Coronary artery (tissue), 2 donors: ENCODE measurements at places on chromosomes 3 and 15.

DNA sequence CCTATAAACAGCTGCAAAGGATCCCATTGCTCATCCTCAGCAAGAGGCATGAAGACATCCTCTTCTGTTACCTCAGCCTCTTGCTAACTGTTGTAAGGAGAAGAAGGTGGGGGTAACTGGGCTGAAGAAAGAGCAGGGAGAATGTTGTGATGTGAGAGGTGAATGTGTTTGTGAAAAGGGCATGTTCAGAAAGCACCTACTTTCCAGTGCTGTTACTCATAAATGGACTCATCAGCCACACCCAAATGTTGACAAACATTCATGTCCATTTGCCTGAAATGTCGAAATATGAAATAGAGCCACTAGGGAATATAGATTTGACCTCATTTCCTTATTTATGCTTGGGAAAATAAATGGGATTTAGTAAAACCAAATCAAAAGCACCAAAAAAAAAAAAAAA lies 12.6 kb downstream of the SLC24A1 start:
- DNase-seq: no peak

GRCh38 chr3:53775018-53775417 lies 71.2 kb downstream of the CHDH start:
- no peak for DNase-seq

- DNase-seq: no peak
Observed at GRCh38 chr3:185757176-185757575, 67.7 kb downstream of the IGF2BP2 start.

- no peak for DNase-seq
Observed at GRCh38 chr3:122493296-122493695, 21.4 kb downstream of the KPNA1 start.

GRCh38 chr3:40873476-40873875 lies 325.8 kb upstream of the CTNNB1 start:
- DNase-seq: peak; percentile 11

- no peak for DNase-seq
Observed at GRCh38 chr3:128267541-128267940, 114.3 kb downstream of the EEFSEC start.

DNA sequence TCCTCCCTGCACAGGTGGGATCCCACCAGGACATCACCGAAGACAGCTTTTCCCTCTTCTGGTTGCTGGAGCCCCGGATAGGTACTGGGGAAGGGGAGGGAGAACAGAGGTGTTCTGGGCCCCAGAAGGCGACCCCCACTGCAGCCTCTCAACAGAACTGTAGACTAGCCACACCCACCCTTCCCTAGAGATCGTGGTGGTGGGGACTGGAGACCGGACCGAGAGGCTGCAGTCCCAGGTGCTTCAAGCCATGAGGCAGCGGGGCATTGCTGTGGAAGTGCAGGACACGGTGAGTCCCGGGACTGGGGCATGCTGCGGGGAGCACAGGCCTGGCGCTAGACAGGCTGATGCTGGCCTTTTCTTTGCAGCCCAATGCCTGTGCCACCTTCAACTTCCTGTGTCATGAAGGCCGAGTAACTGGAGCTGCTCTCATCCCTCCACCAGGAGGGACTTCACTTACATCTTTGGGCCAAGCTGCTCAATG lies 809 bp downstream of the NDUFAF3 start:
- no peak for DNase-seq

- no peak for DNase-seq
Observed at GRCh38 chr3:72278349-72279067, 493.6 kb upstream of the PROK2 start.

GRCh38 chr15:71440489-71441110 lies 325.3 kb downstream of the THSD4 start:
- DNase-seq: no peak

- DNase-seq: no peak
Observed at GRCh38 chr3:131957980-131958379, 76.8 kb downstream of the CPNE4 start.

DNA sequence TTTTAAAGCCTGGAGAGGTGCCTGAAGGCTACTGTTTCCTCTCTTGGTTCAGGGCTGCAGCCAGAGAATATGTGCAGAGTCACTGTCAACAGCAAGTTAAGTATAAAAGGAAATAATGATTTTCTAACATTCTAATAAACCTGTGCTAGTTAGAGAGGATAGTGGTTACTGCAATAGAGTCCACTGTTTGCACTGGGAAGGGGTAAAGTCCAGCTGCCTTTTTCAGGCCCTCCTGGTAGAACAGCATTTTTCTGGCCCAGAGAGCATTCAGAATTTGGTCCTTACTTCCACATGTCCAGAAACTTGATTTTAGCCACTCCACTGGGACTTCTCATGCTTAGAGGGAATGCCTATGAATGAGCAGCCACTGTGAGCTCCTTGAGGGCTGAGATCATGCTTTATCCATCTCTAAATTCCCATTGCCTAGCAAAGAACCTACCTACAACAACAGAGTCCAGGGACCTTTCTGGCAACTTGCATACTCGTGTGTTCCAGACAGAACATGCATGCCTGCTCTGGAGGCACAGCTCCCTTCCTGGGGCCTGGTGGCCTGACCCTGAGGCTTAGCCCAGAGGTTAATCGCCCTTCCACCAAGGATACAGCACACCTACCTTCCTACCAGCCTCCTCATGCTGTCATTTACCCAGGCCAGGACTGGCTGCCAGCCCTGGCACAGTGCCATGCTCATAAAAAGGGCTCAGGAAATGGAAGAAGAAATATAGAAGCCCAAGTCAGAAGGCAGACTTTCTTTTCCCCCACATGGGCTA lies 50.3 kb upstream of the ATP13A3 start:
- no peak for DNase-seq

GRCh38 chr3:151552589-151552988 lies 91.7 kb upstream of the IGSF10 start:
- no peak for DNase-seq

DNA sequence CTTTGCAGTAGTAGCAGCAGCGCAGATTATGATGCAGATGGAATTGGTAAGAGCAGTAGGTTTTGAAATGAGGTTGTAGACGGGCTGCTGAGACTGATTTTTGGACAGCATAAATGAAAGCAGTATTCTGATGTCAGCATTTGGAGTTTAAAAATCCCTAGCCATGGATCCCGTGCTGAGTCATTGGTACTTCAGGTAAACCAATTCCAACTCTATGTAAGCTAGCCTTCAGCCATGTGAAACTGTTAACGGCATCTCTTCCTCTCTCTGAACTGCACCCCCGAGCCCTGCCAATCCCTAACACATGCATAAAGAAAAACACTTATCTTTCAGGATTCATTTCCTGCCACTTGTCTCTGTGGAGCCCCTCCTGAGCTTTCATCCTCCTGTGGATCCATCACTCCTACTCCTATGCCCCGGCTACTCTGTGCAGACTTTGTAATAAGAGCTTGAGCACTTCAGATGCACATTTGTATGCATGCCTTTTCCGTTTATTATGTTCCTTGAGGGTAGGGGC lies 119.0 kb downstream of the AKAP13 start:
- DNase-seq: no peak

GRCh38 chr3:13309004-13309403 lies 111.1 kb downstream of the NUP210 start:
- DNase-seq: no peak

DNA sequence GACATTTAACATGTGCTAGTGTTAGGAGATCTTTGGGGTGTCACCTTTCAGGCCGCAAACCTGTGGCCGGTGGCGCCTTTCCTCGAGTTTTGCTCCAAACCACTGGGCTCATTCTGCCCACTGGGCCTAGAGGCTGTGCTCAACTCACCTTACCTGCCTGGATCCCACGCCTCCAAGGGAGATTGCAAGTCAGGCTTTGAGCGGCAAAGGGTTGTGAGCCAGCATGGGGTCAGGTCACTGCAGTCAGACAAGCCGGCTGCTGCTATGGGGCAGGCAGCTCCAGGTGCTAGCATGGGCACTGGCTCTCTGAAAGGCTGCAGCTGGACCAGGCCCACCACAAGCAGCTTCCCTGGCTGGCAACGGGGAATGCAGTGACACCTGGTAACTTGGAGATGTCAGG lies 265.5 kb downstream of the ZBBX start:
- no peak for DNase-seq

- no peak for DNase-seq
Observed at GRCh38 chr3:195094191-195094921, 176.6 kb downstream of the XXYLT1 start.

DNA sequence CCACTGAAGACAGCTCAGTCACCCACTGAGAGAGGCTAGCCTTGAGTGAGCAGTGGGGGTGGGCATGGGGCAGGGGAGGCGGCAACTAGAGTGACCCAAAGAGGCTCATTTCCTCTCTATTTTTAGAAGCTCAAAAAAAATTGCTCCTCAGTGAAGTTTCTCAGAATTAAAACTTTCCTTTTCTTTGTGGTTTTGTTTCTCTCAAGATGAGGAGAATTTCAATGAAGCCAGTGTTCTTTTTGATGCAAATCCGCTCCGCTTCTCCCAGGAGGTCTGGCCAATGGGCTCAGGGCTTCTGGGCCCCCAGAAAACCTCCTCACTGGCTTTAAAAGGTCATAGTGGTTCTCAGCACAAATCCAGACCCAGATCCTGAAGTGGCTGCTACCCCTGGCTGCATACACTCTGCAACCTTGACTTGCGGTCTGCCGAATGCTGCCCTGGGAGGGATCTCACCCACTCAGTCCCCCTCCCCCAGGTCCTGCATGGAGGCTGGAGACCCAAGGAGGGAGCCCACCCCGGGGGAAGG lies at the start of gene ACSBG1:
Gene ACSBG1 (minus strand): TSS at position 51 of the 526 bp plus-strand sequence. CDS start 64 bp downstream, outside the sequence.
- DNase-seq: no peak

- DNase-seq: no peak
Observed at GRCh38 chr3:20658491-20658890, 472.5 kb upstream of the SGO1 start.

- peak; percentile 71 for DNase-seq
Observed at GRCh38 chr15:68303560-68304436, 26.3 kb downstream of the FEM1B start.

- no peak for DNase-seq
Observed at GRCh38 chr15:38650936-38651327, 86.3 kb upstream of the RASGRP1 start.

DNA sequence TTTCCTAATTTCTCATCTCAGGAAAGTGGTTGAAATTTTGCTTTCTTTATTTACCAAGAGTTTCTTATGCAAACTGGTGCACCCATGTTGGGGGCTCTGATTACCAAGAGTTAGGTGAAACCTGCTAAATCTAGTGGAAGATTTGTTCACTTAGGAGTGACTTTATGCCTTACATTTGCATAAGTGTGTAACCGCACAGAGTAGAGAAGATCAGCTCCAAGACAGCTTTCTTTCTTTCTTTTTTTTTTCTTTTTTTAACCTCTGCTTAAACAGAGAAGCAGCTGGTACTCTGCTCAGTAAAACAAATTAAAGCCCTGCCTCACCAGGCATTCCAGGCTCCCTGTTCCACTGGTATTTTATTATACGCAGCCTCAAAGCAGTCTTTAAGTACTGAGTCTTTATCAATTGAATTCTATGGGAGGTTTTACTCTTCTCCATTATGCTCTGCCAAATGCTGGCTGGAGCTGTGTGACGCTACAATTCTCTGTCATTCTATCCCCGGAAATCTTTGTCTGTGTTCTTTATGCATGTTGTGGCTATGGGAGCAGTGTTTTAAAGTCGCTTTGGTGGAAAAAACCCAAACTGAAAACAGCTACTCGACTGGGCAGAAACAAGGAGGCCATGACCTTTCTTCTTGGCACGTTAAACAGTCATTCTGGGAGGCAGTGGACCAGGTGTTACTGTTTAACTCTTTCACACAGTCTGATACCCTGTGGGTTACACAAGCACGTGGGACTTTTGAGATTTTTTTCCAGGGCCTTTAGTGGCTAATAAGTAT lies 55.2 kb upstream of the GBE1 start:
- DNase-seq: no peak

GRCh38 chr15:78977591-78978347 lies 32.9 kb upstream of the CTSH start:
- DNase-seq: no peak

DNA sequence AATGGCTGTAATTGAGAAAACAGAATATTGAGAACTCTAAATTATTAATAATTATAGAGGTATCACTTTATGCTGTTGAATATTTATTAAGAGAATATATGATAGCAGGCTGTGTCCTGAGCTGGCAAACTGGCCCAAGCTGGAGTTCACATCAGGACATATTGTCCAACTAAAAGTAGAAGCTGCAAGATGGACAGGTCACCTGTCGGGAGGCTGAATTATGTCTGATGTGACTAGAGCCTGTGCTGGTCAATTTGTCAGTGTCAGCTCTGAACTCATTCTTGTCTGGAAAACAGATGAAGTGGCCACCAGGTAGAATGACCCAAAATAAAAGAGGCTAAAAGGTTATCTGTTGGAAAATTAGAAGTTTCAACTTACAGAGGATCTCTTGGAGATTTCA lies 392.2 kb downstream of the LRTM1 start:
- no peak for DNase-seq

- no peak for DNase-seq
Observed at GRCh38 chr3:156770699-156771414, 55.3 kb upstream of the LEKR1 start.

- DNase-seq: no peak
Observed at GRCh38 chr3:87196879-87197278, 30.2 kb upstream of the CHMP2B start.

- DNase-seq: no peak
Observed at GRCh38 chr3:131393868-131394267, 12.3 kb downstream of the NUDT16 start.

- no peak for DNase-seq
Observed at GRCh38 chr3:120775411-120775810, 32.9 kb downstream of the GTF2E1 start.

DNA sequence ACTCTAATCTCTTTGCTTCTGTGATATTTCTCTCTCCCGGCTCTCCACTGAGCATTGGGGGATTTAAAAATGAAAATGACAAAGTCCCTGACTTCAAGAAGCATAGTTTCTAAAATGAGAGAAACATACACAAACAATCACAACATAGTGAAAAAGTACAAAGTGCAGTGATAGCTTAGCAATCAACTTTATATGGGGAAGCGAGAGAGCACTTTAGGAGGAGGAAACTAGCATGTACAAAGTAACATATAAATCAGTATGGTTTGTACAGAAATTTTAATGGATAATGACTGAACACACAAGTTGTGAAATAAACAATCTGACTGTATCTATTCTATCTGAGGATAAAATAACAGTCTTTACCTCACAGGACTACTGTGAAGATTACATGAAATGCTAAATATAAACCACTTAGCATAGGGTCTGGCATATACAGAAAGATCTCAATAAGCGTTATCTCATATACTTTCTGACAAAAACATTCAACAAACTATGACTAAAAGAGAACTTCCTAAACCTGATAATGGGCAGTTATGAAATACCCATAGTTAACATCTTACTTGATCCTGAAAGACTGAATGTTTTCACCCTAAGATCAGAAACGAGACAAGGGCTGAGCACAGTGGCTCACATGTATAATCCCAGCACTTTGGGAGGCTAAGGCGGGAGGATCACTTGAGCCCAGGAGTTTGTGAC lies 61.2 kb downstream of the PEAK1 start:
- no peak for DNase-seq

DNA sequence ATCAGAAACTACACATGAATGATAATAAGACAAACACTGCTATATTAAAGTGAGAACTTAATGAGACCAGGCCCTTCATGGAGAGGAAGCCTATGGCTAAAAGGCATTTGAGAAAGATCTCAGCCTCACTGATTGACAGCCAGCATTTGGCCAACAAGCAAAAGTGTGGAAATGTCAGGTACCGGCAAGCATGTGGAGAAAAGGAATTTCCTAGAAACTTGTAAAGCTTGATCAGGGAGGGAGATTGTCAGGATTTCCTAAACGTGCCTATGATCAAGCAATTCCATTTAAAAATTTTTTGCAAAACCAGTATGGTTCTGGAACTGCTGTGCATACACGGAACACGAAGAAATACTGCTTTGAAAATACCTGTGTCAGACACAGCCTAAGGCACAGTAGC lies 220.3 kb upstream of the ATP10A start:
- DNase-seq: no peak

- DNase-seq: no peak
Observed at GRCh38 chr15:34665498-34666116, 82.2 kb upstream of the GOLGA8B start.
